NCI-H2029 treated with DMSO at 0.1 percent for 48 hours (cell line): ENCODE measurements at places on chromosomes 13 and 19.

DNA sequence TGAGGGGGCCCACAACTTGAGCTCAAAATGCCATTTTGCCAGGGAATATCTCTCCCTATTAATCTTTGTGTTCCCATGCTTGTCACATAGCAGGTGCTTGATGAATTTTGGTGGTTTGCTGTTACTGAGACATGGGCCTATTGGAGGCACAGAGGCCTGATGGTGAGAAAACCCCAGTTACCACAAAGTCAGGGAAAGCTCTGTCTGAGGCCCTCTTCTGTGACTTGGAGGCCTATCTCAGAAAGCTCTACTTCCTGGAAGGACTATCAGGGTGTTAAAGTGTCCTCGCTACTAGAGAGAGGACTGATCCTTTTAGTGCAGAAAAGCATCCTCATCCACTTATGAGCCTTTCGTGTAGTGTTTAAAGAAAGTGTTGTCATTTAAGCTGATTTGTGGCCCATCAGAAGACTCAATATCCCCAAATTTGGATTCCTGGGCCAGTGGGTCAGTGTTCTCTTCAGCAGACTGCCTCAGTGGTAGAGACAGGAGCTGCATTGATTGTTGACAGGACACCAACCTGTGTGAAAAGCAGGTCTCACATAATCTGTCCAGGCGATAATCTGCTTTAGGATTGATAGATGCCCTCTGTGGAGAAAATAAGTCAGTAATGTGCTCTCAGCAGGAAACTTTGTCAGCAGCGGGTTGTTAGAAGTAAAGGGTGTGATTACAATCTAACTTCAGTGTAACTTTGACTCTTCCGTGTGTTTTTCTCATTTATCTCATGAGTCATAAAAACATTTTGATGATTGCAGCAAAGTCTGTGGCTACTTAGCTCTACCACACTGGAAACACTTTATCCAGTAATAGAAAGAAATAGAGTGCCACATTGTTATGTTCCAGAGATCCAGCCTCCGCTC is 121.0 kb downstream of the AKAP11 start:
- no peak for DNase-seq

DNA sequence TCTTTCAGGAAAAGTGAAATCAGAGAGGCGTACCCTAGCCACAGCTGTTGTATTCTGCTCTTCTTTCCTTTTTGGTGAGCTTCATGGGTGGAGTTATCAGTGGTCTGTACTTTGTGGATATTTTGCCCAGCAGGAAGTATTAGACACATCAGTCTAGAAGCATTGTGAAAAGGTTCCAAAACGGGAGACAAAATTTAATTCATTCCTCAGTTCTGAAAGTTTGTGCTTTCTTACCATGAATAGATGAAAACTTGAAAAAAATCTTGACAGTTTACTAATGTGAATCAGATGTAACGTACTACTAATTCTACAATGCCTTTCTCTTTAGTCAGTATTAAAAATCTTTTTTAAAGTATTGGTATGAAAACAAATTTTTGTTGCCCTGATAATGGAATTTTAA is 116.8 kb downstream of the DNAJC3 start:
- DNase-seq = no peak

DNA sequence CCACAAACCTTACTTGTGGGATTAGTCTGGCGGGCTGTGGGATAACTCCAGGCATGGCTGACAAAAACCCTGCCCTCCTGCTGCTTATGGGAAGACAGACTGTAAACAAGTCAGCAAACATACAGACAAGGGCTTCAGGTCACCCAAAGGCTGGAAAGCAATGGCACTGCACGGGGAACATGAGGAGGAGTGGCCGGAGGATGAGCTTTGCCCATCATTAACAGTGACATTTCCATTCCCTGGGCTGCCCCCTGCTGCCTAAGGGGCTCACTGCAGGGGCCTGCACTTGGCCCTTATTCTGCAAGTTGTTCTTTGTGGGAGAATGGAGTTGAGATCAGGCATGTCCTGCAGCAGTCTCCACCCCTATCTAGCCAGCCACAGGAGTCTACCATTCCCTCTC is 91.3 kb downstream of the UQCRFS1 start:
- no peak for DNase-seq

GRCh38 chr13:29355029-29355428 is 240.5 kb downstream of the SLC7A1 start:
- no peak for DNase-seq

- DNase-seq = no peak
Measured at GRCh38 chr19:4089400-4089908, 22.8 kb upstream of the ZBTB7A start.

GRCh38 chr13:22278336-22278929 is 607.6 kb downstream of the FGF9 start:
- peak; percentile 0 for DNase-seq

DNA sequence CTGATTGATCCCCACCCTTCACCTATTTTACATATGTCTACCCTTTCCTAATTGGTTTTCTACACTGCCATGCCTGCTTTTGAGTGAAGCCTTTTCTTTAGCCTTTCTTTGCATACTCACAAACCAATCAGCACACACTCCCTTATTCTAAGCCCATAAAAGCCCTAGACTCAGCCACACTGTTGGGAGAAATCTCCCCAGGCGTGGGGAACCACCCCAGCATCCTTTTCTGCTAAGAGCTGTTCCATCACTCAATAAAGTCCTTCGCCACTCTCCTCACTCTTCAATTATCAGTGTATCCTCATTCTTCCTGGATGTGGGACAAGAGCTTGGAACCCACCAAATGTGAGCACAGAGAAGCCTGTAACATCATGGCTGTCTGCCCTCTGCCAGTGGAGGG is 343.6 kb downstream of the SLITRK1 start:
- DNase-seq = no peak

- DNase-seq = no peak
Measured at GRCh38 chr19:34178274-34178610, 5.9 kb downstream of the LSM14A start.

DNA sequence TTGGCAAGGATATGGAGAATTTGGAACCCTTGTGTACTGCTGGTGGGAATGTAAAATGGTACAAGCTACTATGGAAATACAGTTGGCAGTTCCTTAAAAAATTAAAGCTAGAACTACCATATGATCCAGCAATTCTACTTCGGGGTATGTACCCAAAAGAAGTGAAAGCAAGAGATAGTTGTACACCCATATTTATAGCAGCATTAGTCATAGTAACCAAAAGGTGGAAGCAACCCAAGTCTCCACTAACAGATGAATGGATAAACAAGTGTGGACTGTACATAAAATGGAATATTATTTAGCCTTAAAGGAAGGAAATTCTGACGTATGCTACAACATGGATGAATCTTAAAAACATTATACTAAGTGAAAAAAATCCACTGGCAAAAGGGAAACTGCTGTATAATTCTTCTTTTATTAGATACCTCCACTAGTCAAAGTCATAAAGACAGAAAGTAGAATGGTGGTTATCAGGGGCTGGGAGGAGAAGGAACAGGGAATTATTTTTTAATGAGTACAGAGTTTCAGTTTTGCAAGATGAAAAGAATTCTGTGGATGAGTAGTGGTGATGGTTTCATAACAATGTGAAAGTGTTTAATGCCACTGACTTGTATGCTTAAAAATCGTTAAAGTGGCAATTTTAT is 141.6 kb downstream of the RXFP2 start:
- DNase-seq = no peak

DNA sequence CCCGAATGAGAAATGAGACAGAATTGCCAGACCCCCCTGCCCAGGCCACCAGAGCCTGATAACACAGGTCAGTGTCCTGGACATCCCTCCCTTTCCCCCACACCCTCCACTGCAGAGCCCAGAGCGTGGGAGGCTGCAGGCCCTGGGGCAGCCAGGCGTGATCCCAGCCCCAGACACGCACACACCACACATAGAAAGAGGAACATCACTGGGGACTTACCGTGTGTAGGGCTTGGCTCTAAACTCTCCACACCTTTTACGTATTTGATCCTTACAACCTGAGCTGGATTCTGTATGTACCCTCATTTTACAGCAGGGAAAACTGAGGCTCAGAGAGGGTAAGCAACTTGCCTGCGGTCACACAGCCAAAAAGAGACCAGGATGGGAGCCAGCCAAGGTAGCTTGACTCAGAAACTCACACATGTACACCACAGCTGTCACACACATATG is 334 bp upstream of the ANGPTL6 start:
- no peak for DNase-seq
